ENCODE measurements at places on chromosomes 13 and 19.

GRCh38 chr13:34107806-34108205 lies 289.9 kb downstream of the RFC3 start:
- DNase-seq = no peak

- no peak for DNase-seq
These were observed 135.7 kb downstream of the LMO7 start for GRCh38 chr13:75771818-75772217.

GRCh38 chr19:49761625-49762311 lies 1.3 kb downstream of the TSKS start:
- DNase-seq = peak; percentile 29

DNA sequence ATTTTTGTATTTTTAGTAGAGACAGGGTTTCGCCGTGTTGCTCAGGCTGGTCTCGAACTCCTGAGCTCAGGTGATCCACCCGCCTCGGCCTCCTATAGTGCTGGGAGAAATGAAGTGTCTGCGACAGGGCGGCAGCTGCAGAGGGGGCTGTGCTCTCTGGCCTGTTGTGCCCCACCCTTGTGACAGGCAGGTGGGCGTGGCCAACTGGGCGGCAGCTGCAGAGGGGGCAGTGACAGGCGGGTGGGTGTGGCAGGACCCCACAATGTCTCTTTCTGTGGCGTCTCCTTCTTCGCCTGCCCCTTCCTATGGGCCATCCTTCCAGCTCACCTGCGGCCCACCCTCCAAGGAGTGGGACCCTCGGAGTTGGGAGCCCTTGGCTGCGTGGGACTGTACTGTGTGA lies 11.8 kb downstream of the STK11 start:
- no peak for DNase-seq

DNA sequence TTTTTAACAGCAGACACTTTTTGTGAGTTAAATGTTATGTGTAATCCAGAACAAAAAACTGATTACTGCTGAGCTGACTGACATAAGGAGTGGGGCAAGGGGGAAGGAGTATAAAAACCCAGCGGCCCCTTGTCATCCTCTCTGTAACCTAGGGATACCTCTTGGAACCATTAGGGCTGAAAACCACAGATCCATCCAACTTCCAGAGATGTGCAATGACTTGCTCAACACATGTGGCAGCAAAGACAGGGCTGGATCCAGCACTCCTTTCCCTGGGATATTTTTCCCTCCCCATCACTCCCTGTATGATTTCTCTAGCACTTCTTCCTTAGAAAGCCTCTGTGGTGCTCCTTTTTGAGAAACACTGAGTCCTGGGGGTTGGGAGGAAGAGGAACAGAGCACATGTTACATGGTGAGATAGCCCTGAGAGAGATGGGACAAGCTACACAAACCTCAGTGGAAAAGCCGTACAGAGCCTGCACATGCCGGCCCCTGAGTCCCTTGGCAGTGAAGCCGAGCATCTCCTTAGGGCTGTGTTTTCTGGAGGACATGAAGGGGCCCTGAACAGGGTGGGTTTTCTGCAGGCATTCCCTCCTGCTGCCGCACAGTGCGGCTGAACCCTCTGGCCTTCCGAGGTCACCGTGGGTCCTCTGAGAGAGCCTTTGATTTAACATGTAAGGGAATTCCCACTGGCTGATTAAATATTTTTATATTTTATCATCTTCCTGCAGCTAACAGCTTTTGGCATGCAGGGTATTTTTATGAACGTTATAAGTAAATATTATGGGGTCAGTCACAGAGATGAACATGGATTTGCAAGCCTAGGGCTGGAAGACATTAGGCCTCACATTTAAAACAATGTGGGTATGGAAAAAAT lies 219.9 kb downstream of the COG6 start:
- no peak for DNase-seq

- DNase-seq = no peak
These were observed 163.0 kb downstream of the FGF9 start for GRCh38 chr13:21833921-21834320.

DNA sequence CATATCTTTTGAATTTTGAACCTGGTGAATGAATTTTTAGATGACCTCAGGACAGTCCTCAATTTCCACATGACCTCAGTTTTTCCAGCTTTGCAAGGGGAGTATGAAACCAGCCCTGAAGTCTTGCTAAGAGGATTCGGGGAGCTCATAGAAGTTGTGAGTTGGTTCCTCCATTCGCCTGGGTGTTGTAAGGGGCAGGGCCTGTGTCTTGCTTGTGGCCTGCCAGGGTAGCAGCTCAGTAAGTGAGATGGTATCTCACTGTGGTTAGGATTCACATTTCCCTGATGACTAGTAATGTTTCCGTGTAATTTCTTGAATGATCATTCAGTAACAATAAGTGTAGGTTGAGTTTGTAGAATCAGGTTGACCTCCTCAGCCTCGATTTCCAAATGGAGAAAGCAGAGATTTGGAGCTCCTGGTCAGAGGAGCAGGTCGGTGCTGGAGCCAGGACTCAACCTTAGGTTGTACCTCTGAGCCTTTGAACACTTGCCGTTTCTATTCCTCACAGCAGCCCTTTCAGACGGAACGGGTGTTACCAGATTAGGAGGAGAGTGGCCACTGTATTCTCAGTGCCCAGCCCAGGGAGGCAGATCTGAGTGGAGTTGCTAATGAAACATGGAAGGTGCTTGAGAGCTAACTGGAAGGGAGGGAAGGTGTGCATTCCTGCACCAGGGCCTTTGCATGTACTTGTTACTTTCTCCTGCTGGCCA lies 14.6 kb downstream of the NACC1 start:
- peak; percentile 88 for DNase-seq

GRCh38 chr19:18809149-18809868 lies 18.2 kb upstream of the COMP start:
- DNase-seq = no peak

DNA sequence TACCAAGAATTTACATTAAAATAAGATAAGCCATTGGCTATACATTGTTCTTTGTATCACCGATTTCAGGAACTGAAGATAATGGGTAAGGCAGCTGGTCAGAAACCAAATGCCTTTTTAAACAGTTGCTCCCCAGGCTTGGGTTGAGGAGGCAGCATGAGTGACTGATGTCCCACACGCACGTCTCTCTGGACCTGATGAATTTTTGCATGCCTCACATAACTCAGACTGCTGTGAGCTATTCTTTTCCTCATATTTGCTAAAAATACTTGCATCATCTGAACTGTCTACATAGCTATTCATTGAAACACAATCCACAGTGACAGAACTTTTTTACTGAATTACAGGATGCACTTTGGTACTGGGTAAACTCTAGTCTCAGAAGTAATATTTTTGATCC lies 123.6 kb upstream of the MAB21L1 start:
- no peak for DNase-seq

- DNase-seq = no peak
These were observed 4.2 kb downstream of the ZNF101 start for GRCh38 chr19:19672816-19673215.

- no peak for DNase-seq
These were observed 103.5 kb downstream of the RAB20 start for GRCh38 chr13:110458017-110458416.

DNA sequence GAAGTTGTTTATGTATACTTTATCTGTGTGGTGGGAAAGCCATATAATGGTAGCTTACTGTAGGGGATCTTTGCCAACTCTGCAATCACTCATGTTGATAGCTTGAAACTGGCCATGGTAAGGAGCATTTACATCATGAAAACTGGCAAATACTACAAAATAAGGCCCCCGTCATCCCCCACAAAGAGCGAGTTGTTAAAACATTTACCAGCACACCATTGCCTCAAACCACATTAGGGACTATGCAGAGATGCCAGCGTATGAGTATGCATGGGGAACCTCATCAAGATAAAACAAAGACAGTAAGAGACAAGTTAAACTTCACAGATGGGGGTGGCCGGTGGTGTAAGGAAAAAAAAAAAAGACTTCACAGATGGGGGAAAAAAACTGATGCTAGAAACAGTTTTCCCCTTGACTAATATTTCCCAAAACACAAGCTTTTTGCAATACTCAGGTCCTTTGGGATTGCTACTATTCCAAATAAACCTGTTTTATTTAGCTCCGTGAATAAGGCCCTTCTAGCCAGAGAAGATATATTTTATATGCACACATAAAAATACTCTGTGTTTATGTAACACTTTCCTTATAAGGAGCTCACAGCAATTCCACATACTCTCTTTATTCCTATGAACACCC lies 70.6 kb upstream of the SERP2 start:
- DNase-seq = no peak

GRCh38 chr13:31286930-31287329 lies 87.2 kb downstream of the B3GLCT start:
- DNase-seq = no peak

DNA sequence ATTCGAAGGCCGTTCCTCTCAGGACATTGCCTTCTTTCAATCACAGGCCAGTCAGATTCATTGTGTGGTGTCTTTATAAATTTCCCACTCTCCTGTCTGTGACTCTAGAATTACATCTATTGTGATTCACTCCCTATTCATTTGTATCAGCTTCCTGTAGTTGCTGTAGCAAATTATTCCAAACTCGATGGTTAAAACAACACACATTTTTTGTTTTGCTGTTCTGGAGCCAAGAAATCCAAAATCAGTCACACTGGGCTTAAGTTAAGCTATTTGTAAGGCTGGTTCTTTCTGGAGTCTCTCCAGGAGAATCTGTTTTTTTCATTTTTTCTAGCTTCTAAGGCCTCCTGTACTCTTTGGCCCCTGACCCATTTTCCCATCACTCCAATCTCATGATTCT lies 1487.0 kb upstream of the SLC10A2 start:
- DNase-seq = no peak

DNA sequence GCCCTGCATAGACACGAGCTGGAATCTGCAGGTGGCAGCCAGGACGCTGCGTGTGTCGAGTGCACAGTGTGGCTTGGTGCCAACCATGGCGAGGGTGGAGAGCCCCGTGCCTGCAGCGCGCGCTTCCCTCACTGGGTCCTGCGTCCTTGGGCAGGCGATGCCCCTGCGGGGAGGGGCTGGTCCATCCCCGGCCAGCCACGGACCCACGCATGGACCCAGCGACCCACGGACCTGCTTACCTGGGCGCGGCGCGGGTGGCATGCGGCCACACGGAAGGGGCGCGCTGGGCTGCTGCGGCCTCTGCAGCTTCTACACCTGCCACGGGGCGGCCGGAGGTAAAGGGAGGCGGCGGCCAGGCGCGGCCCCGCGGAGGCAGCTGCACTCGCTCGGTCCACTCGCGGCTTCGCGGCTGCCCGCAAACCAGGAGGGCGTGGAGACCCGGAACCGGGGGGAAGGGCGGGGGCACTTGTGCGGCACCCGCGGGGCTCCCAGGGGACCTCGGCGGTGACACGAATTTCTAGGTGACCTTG lies 569 bp upstream of the MCF2L start:
- peak; percentile 6 for DNase-seq

DNA sequence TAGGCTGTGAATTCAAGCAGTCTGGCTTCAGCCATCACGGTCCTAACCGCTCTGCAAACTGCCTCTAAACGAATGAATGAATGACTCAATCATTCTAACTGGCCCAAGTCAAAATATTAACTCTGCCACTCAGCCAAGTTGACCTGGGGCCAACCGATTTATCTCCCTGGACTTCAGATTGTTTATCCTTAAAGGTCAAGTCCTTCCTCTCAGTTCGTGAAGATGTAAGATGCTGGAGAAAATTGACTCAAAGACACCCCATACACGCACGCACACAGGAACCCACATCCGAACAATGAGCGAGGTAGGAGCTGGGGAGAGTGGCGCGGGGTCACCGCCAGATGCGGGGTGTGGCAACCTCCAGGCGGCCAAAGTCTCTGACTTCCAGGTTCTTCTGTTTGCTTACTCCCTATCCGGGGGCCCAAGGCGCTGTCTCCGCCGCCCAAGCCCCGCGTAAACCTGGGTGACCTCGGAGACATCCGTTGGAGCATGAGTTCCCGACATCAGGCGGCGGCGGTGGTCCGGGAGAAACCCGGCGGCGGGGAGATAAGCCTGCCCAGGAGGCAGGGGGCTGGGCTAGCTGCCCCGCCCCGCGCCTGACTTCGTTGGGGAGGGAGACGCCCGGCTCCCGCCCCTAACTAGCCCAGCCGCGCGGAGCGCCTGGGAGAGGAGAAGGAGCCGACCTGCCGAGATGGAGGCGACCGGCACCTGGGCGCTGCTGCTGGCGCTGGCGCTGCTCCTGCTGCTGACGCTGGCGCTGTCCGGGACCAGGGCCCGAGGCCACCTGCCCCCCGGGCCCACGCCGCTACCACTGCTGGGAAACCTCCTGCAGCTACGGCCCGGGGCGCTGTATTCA lies at the start of gene CYP2S1:
TSS of gene CYP2S1 (plus strand) at position 646 of the 856 bp plus-strand sequence. CDS start at position 692, 46 bp downstream.
- DNase-seq = no peak

GRCh38 chr13:56988543-56988942 lies 152.2 kb upstream of the PRR20A start:
- DNase-seq = no peak

- no peak for DNase-seq
These were observed 11.6 kb upstream of the CNMD start for GRCh38 chr13:52751196-52751595.

- DNase-seq = no peak
These were observed 5.1 kb downstream of the IQCN start for GRCh38 chr19:18269070-18269723.

DNA sequence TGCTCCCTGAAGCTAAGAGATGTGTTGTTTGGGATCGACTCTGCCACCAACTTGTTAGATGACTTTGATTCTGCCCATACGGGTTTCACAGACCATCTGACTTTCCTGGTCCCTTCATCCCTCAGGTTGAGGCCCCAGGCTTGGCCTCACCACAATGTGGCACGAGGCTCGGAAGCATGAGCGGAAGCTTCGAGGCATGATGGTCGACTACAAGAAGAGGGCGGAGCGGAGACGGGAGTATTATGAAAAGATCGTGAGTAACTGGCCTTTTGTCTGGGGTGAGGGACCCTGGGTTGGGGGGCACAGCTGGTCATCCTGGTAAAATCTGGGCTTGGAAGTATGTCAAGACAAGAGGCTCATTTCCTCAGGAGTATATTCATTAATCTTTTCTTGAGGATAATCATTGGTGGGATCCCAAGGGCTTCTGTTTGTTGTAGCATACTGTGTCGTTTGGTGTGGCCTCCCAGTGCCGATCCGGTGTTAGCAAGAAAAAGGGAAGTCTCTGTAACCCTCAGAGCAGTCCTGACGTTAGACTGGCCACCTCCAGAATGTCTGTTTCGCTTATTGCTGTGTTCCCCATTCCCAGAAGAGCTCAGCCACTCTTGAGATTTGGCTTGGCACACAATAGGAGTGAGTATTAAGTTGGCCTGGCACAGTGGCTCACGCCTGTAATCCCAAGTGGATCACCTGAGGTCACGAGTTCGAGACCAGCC lies 1.4 kb downstream of the CLASRP start:
- DNase-seq = no peak

- DNase-seq = peak; percentile 78
These were observed 13.7 kb upstream of the SLC35E1 start for GRCh38 chr19:16585808-16586476.

DNA sequence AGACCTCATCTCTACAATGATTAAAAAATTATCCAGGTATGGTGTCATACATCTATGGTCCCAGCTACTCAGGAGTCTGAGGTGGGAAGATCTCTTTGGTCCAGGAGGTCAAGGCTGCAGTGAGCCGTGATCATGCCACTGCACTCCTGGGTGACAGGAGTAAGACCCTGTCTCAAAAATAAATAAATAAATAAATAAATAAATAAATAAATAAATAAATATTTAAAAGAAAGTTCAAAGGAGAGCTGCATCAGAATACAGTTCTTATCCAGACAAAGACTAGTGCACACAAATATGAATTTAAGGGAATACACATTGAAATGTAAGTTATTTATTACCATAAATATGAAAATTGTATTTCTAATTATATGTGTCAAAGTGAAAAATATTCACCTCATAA lies 624.9 kb downstream of the SLITRK6 start:
- DNase-seq = no peak

Measured in activated CD4-positive, alpha-beta T cell treated with anti-CD3 and anti-CD28 coated beads, Interleukin-10, Interleukin-2, amounts not matched to agents 100 ng/mL and 50 ng/mL, durations not matched to agents 16 hours and 8 hours (primary cell).